ENCODE measurements at places on chromosomes 1 and 21. TPM values are rescaled to one million over a fixed set of nuclear protein-coding genes. Genes with fewer than 3 reads are reported as not detected.

Gene ORC1
- total RNA-seq = 2.2 TPM

Gene GJB5
- total RNA-seq = not detected

Gene CD160
- not detected for total RNA-seq

GRCh38 chr21:45994759-45995685, 13.5 kb downstream of the COL6A1 start:
- DNase-seq = no peak

GRCh38 chr1:63813829-63814277, 40.0 kb downstream of the ROR1 start:
- peak; percentile 61 for DNase-seq

Gene HHAT
- 12.9 TPM for total RNA-seq

Gene SLC5A9
- not detected for total RNA-seq

Gene TMEM52
- 0.92 TPM for total RNA-seq

GRCh38 chr21:31397939-31398338, 53.9 kb upstream of the TIAM1 start:
- DNase-seq = no peak

GRCh38 chr1:200075938-200076546, 48.5 kb downstream of the NR5A2 start:
- peak; percentile 25 for DNase-seq

DNA sequence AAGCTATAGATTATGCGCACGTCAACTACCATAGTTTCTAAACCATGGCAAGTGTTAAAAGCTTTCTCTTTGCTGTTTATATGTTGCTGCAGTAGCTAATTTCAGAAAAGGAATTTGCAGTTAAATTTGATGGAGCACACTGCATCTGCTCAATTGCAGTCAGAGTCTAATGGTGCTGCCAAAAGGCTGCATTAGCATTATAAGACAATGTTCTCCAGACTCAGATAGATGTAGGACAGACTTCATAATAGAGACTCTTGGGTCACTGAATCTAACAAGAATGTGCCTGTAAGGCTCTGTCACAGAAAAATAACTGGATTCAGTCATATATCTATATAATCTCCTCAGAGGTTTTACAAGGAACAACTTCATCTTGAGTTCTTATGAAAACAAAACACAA, 198.3 kb downstream of the OLFM3 start:
- DNase-seq = no peak

Gene NSL1
- total RNA-seq = 28.2 TPM

Gene S100A1
- total RNA-seq = 2.0 TPM
